Activated CD4-positive, CD25-positive, alpha-beta regulatory T cell treated with anti-CD3 and anti-CD28 coated beads, Interleukin-2, amount 50 U/mL, for 16 hours (primary cell): ENCODE measurements at places on chromosomes 5 and 9.

DNA sequence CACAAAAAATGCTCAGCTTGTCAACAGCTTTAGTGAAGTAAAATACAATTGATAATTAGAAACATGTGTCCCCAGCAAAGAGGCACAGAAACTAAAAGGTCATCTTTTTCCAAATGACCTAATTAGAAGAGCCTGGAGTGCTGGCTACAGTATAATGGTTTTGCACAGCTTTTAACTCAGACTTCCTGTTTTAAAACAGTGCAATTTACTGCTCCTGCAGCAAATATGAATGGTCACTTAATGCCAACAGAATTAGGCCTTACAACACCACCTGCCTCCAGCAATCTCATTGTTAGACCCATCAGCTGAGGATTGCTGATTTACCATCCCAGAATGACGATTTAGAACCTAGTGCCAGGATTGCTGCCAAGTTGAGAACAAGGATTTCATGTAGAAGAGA is 239.3 kb downstream of the CETN3 start:
- no peak for DNase-seq

GRCh38 chr9:33223696-33224095 is 16.3 kb upstream of the SPINK4 start:
- no peak for DNase-seq

DNA sequence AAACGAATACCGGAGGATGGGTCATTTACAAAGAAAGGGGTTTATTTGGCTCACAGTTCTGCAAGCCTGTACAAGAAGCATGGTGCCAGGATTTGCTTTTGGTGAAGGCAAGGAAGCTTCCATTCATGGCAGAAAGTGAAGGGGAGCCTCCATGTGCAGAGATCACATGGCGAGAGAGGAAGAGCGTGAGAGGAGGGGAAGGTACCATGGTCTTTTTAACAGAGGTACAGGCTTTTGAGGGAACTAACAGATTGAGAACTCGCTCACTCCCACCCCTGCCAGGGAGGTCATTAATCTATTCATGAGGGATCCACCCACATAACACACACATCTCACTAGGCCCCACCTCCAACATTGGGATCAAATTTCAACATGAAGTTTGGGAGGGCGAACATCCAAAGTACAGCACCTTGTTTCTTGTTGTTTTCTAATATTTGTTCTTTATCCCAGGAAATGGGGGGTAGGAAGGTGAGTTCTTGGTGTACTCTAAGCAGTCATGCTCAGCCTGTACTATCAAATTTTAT is 18.5 kb downstream of the TMC1 start:
- DNase-seq = no peak

DNA sequence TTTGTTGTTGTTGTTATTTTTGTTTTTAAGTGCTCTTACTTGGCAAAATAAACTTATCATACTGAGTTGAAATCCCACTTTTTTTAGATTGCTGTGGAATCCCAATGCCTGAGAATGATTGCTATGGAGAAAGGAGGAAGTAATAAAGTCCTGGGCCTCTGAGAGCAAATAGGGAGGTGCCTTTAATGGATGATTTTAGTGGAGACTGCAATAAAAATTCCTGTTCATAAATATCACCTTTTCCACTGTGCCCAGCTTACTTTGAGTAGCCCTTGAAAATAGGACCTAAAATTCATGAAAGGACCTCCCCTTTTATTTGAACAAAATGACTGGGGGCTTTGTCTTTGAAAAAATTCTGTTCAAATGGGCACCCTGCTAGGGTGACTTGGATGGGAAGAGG is 21.8 kb upstream of the ANKH start:
- DNase-seq = no peak

DNA sequence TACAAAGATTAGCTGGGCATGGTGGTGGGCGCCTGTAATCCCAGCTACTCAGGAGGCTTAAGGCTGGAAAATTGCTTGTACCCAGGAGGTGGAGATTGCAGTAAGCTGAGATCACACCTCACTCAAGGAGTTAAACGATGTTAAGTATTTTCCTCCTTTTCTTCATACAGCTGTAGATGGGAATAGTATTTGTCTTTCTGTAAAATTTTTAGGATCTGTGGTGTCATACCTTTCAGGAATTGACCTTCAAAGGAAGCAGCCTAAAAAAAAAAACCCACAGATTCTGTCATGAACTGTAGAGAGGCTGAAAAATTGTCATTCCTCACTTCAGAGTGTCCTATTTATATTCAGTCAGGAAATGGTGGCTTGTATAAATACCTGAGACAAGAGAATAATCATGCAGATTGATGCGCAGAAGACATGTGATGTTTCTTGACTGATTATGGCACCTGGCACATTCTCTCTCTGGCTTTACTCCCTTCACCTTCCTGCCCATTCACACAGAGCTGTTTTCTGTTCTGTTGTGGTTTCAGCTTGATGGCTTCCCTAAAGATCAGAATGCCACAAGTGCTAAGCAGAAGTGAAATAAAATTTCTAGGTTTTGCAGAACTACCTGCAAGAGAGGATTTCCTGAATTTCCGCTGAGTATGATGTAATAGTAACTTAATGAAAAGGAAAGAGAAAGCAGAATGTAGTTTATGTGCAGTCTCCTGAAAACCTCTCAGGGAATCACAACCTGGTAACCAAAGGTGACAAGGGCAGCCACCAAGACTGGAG is 3.8 kb downstream of the IFNA1 start:
- DNase-seq = no peak

DNA sequence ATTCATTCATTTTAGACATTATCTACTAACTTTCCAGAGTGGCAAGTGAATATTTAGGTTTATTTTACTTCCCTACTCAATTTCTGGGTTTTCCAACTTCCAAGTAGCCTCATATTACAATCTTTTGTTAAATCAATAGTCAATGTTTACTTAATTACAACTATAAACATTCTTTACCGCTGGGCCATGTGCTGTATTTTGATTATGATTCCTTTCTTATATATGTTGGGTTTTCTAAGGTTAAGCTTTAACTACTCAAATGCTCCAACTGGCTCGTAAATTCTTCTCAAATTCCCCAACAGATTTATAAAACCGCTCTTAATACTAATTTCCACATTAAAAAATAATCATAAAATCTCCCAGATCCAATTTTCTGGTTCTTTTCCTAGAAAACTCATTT is 110.1 kb upstream of the ABCA1 start:
- DNase-seq = no peak

GRCh38 chr9:134983506-134984371 is 66.0 kb upstream of the FCN1 start:
- DNase-seq = no peak

DNA sequence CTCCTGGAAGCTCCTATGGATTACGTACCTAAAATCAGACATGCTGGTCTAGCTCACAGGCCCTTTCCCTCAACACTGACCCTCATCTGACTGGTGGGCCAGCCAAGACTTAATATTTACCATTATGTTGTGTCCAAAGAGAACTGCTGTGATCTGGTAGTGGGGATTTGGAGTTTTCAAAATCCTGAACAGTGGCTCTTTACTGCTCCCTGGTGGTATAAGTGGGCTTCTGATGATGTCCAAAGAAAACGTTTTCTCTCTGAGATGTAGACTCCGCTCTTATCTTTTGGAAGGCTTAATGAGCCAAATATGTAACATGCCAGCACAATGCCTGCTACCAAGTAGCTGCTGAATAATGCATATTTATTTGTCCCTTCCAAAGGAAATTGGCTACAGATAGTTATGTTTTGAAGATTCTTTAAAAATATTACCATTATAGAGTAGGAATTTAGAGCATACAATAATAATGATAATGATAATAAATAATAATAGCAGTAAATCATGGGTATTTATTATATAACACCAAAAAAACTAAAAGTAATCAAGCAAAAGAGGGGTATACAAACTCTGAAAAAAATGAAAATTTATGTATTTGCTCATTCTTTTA is 406.6 kb upstream of the TNC start:
- DNase-seq = no peak

DNA sequence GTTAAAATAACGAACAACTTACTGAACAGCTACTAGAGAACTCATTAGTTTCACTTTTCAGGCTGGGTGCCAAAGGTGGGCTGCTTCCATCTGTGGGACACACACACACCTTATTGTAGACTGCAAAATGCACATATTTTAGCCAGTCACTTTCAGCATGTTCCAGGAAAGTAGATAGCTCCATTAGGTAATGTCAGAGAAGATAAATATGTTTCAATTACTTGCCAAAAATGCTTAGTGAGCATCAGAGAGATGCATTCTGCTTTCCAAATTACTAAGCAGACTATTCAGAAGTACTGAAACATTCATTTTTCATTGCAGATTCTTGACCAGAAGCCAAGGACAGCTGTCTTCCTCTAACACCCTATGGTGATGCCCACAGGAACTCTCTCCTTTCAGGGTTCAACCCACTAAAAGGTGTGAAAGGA is 56.2 kb upstream of the APC start:
- DNase-seq = no peak

GRCh38 chr9:77864211-77864889 is 167.3 kb downstream of the GNAQ start:
- no peak for DNase-seq

GRCh38 chr9:98363644-98364043 is 108.2 kb upstream of the TBC1D2 start:
- no peak for DNase-seq

DNA sequence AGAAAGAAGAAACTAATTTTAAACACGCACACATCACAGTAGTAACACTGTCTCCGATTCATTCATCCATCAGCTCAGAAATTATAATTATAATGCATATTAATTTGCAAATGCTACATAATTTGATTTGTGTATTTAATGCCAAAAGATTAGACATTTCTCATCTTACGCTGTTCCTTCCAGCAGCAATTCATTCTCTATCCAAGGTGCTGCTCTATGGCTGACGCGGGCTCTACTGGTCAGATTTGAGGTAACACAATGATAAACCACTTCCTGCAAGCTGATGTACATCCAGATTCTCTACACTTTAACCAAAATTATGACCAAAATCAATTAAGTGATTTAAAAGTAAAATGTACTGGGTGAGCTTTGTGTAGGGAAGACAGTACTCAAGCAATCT is 77.9 kb upstream of the ICE1 start:
- no peak for DNase-seq

DNA sequence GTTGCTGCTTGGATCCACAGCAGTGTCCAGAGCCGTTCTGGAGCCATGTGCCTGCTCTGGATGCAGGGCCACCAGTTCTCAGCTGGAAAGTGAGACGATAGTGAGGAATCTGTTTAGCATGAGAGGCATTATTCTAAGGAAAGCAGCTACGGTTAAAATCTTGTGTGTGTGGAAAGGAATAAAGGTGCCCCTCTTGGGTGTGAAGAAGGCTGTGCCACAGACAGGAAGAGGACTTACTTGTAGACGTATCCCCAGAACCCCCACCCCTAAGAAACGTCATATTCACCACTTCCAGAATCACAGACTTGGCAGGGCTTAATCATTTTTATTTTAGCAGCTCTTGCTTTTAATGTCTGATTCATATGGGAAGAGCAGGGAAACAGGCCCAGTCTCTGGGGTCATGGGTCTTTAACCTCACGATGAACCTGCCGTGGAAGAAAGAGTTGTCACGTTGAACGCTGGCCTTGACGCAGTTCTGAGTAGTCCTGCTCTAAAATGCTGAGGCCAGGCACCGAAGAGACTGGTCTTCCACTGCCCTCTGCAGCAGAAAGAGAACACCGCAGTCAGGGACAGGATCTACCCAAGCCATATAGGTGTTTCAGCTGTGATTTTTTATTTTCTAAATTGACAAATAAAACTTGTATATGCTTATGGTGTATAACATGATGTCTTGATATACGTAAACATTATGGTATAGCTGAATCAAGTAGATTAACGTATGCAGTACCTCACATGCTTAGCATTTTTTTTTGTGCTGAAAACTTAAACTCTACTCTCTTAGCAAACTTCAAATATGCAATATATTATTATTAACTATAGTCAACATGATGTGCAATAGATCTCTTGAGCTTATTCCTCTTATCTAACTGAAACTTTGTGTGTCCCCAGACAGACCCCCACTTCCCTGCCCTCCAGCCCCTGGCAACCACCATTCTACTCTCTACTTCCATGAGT is 38.8 kb downstream of the CARTPT start:
- DNase-seq = no peak

DNA sequence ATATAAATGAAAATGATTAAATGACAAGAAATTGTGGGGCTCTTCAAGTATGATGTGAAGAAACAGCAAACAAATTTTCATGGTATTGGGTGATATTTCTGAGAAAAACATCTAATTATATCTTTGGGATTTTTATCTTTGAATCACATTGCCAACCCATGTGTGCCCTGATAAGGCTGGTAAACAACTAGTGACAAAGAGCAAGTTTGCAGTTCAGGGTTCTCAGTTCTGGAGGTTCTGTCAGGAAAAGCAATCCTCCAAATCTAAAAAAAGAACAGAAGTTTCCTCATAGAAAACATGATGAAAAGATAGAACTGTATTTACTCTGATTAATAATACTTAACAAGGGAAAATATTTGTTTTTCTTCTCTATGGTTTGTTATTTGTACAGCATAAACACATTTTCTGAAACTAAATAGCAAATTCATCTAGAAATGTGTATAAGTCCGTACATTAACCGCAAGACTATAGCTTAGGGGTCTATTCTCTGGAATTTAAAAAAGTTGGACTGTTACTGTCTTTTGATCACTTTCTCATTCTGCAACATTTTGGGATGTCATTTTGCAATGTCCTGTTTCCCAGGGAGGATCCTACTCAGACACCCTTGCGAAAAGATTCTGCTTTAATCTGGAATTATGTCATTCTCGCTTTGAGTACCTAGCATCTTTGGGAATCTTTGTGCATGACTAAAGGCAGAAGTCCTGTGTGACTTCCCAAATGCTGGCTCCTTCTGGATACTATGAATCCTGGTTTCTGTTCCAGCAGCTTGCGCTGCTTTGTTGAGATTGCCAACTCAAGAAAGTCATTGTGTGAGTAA is 308.5 kb downstream of the ADGRV1 start:
- no peak for DNase-seq

DNA sequence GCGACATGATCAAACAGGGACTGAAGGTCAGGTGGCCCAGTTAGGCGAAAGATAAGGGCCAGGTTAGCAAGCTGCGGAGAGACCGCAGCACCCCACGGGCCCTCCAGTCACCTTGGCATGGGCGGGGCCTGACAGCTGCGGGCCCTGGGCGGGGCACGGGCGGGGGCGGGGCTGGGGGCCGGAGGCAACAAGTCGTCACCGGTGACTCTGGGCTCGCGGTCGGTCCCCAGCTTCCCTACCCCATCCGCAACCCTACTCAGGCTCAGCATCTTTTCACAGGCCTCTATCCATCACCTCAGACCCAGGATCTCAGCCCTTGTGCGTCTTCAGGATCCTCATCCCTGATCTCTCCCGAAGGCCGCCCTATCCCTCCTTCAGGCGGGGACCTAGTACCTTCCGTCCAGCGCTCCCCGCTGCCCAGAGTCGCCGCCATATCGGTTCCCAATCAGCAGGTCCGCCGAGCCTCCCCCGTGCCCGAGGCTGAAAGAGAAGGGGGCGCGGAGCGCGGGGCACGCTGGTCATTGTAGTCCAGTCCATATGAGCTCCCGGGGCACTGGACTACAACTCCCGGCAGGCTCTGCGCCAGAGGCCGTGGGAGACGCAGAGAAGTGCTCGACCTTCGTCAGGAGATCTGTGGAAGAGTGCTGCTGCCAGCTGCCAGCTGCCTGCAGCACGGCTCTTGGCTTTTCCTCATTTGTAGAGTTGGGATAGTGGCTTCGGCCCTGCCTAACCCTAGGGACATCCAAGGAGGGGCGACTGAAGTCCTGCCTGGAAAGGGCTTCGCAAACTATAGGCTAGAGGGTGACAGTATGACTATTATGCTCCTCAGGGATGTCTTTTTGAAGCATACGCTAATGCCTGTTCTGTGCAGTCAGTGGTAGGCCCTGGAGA is at the start of gene DNAJC18:
TSS of gene DNAJC18 (minus strand) at position 513 of the 891 bp plus-strand sequence. CDS start at position 433, 80 bp downstream.
- peak; percentile 79 for DNase-seq

GRCh38 chr9:132235894-132236661 is 74.2 kb downstream of the NTNG2 start:
- peak; percentile 64 for DNase-seq
